HCEC 1CT (cell line): ENCODE measurements at places on chromosomes 5 and 9.
A peak's percentile ranks its signal among the peaks of the same experiment; 100 is the strongest.

DNA sequence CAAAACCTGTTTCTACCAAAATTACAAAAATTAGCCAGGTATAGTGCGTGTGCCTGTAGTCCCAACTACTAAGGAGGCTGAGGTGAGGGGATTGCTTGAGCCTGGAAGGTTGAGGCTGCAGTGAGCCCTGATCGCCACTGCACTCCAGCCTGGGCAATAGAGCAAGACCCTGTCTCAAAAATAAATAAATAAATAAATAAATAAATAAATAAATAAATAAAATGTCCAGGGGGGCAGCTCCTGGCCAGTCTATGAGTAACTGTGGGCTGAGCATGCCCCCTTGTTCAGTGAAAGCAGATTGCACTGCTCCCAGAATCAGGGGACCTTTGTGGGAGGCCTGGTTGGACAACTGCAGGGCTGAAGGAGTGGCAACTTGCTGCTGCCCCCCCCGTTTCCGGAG is 62.7 kb downstream of the PDE6A start:
- no peak for DNase-seq

DNA sequence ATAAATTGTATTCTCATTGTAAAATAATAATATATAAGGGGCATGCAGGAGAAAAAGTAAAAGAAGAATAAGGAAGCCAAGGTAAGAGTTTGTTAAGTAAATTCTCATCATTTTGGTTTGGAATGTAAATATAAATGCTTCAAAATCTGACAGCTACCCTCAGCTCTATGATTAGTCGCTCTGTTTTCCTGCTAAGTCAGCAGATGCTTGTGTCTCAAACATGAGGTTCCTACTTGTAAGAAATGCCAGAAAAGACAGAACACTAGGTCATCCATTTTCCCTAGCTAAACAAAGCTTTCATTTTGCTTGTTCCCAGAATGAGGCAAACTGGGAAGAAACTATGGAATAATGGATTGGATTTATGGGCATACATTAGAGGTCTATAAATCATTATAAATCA is 293.1 kb downstream of the DMRTA1 start:
- DNase-seq, result no peak

- peak; percentile 30 for DNase-seq
Measured at GRCh38 chr9:127801955-127802575, 617 bp upstream of the FPGS start.

DNA sequence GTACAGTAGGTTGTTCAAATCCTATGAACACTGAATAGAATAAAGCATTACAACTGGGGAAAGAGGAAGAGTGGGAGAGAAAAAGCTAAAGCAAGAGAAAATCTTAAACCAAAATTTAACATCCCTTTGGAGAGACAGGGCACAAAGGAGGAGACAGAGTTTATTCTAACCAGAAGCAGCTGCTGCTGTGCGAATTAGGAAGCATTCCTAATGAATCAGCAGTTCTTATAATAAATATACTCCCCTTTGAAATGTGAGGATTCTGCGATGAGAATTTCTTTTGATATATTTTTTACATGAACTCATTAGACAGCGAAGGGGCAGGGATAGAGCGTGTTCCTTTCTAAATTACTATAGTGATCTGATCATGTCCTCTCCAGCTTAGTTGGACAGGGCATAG is 233.4 kb downstream of the DENND1A start:
- no peak for DNase-seq

DNA sequence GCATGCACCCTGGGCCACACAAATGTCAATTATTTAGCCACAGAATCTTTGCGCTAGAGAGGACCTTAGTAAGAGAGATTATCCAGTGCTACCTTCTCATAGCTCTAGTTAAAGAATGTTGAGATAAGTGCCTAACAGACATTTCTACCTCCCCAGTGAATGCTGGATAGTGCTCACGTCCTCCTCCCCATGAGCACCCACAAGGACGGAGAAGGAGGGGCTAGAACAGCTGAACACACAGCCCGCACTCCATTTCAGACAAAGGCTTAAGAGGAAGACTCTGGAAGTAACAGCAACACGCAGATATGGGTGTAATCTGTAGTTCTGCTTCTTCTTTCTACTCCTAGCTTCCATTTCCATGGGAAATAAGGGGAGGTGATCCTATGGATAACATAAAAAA is 120.5 kb downstream of the FEM1C start:
- DNase-seq, result no peak
